Activated naive CD8-positive, alpha-beta T cell treated with anti-CD3 and anti-CD28 coated beads for 36 hours (primary cell): ENCODE measurements at places on chromosomes 1 and 21. TPM values are rescaled to one million over a fixed set of nuclear protein-coding genes. Genes with fewer than 3 reads are reported as not detected.
A peak's percentile ranks its signal among the peaks of the same experiment; 100 is the strongest.

The TMCO4 gene
- 12.5 TPM for total RNA-seq

The CDK11B gene
- total RNA-seq = 42.2 TPM

- no peaks in the 10 kb centered on the region for H3K27me3 ChIP-seq
- peaks cover 2% of the 10 kb centered on the region for H3K4me1 ChIP-seq
- H3K4me3 ChIP-seq = no peak overlapping the region
- H3K36me3 ChIP-seq = peaks cover 6% of the 10 kb centered on the region
These were observed 56.3 kb downstream of the PRPF38A start for GRCh38 chr1:52460694-52461093.

DNA sequence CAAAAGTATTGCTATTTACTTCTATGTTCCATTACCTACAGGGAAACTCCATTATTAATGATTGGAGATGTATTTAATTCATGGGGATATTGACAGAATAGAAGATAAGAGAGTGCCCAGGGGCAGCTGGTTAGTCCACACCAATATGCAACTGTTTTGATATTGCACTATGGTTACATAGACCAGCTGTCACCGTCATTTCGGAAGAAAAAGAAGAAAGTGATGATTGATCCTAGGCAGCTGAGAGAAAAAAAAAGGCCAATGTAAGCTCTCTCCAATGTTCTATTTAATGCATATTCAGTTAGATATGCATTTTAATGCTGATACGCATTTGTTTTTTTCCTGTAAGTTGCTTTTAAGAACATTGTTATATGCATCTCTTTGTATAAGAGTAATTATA is 1367.2 kb downstream of the KCNT2 start:
- no peaks in the 10 kb centered on the region for H3K4me1 ChIP-seq
- H3K27ac ChIP-seq = no peak overlapping the region
- DNase-seq = no peak
- no peak overlapping the region for H3K4me3 ChIP-seq

The INAVA gene
- 0.04 TPM for total RNA-seq

DNA sequence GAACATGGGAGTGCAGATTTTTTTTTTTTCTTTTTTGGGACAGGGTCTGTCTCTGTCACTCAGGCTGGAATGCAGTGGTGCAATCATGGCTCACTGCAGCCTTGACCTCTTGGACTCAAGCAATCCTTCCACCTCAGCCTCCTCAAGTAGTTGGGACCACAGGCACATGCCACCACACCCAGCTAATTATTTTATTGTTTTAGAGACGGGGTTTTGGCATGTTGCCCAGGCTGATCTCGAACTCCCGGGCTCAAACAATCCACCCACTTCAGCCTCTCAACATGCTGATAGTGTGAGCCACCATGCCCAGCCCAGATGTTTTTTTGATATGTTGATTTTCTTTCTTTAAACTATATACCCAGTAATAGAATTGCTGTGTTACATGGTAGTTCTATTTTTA is 57.7 kb downstream of the RGSL1 start:
- no peaks in the 10 kb centered on the region for H3K36me3 ChIP-seq
- H3K27me3 ChIP-seq = no peaks in the 10 kb centered on the region
- DNase-seq = no peak

The GJC2 gene
- 1.2 TPM for total RNA-seq

DNA sequence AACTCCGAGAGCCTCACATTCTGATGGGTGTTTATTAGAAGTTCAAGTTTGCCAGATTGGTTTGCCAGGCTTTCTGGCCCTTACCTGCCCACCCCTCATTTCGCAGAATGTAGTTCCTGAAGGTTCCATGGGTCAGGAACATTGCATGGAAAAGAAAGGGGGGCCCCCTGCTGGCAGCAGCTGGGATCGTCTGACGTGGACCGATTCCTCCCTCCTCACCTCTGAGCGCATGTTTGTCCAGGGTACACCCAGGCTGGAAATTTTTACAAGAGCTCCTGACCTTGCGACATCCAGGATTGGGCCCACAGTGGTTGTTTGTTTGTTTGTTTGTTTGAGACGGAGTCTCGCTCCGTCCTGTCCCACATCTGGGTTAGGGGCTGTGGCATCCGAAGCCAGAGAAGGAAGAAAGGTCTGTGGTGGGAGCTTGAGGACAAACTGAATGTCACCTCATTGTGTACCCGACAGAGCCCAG is 126.0 kb upstream of the TMEM51 start:
- peak; percentile 15 for DNase-seq
- H3K27ac ChIP-seq = no peak overlapping the region
- H3K4me1 ChIP-seq = no peaks in the 10 kb centered on the region
- no peaks in the 10 kb centered on the region for H3K36me3 ChIP-seq
- no peaks in the 10 kb centered on the region for H3K27me3 ChIP-seq
- H3K4me3 ChIP-seq = no peak overlapping the region

The CHRM3 gene
- total RNA-seq = not detected

The LRIG2 gene
- total RNA-seq = 5.6 TPM

DNA sequence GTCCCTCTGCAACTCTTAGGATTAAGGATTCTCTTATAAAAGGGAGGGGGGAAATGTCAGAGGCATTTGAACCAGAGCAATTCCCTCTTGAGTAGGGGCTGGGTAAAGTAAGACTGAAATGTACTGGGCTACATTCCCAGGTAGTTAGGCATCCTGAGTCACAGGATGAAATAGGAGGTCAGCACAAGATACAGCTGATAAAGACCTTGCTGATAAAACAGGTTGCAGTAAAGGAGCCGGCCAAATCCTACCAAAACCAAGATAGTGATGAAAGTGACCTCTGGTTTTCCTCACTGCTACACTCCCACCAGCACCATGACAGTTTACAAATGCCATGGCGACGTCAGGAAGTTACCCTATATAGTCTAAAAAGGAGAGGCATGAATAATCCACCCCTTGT is 14.3 kb upstream of the COX20 start:
- no peak overlapping the region for H3K4me3 ChIP-seq
- DNase-seq = no peak
- no peaks in the 10 kb centered on the region for H3K36me3 ChIP-seq

- H3K27me3 ChIP-seq = peaks cover 6% of the 10 kb centered on the region
- peaks cover 58% of the 10 kb centered on the region for H3K4me1 ChIP-seq
These were observed 164.7 kb downstream of the RUNX1 start for GRCh38 chr21:34884346-34884929.

- H3K4me3 ChIP-seq = peak overlapping the region; percentile 82
- peaks cover 17% of the 10 kb centered on the region for H3K4me1 ChIP-seq
- peaks cover 78% of the 10 kb centered on the region for H3K27me3 ChIP-seq
- no peaks in the 10 kb centered on the region for H3K36me3 ChIP-seq
- H3K27ac ChIP-seq = no peak overlapping the region
- DNase-seq = no peak
These were observed 1.3 kb downstream of the FNBP1L start for GRCh38 chr1:93448983-93449804.

The GPR89B gene
- total RNA-seq = 16.7 TPM

The HP1BP3 gene
- 169 TPM for total RNA-seq

DNA sequence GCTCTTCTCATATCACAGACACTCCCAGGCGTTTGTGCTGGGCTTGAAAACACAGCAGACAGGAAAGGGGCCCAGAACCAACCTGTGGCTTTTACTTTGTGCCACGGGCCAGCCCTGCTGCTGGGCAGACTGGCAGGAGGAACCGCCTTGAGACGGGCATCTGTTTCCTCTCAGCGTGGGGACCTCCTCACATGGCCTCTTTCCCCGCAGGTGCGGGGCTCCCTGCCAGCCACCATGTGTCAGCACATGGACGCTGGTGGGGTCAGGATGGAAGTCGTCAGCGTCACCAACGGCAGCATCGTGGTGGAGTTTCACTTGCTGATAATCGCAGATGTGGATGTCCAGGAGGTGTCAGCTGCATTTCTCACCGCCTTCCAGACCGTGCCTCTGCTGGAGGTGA is 47.8 kb downstream of the UMODL1 start:
- peaks cover 65% of the 10 kb centered on the region for H3K27me3 ChIP-seq
- peak; percentile 14 for DNase-seq
- no peak overlapping the region for H3K4me3 ChIP-seq
- peaks cover 16% of the 10 kb centered on the region for H3K4me1 ChIP-seq
- H3K27ac ChIP-seq = no peak overlapping the region
